Common myeloid progenitor, CD34-positive (primary cell): ENCODE measurements at places on chromosomes 11 and 22.

GRCh38 chr11:71212871-71213559, 39.4 kb downstream of the SHANK2 start:
- H3K4me3 ChIP-seq = no peak overlapping the region
- H3K27ac ChIP-seq = no peak overlapping the region
- no peaks in the 10 kb centered on the region for H3K4me1 ChIP-seq
- peaks cover 1% of the 10 kb centered on the region for H3K27me3 ChIP-seq
- H3K36me3 ChIP-seq = no peaks in the 10 kb centered on the region
- no peak for DNase-seq

- no peaks in the 10 kb centered on the region for H3K4me1 ChIP-seq
- DNase-seq = no peak
- peaks cover 2% of the 10 kb centered on the region for H3K27me3 ChIP-seq
- no peak overlapping the region for H3K4me3 ChIP-seq
- H3K27ac ChIP-seq = no peak overlapping the region
Measured at GRCh38 chr11:11611381-11611780, 10.4 kb downstream of the GALNT18 start.

- H3K27me3 ChIP-seq = no peaks in the 10 kb centered on the region
- no peak overlapping the region for H3K27ac ChIP-seq
- DNase-seq = no peak
- H3K4me1 ChIP-seq = no peaks in the 10 kb centered on the region
Measured at GRCh38 chr22:47593911-47594311, 831.5 kb downstream of the TBC1D22A start.

DNA sequence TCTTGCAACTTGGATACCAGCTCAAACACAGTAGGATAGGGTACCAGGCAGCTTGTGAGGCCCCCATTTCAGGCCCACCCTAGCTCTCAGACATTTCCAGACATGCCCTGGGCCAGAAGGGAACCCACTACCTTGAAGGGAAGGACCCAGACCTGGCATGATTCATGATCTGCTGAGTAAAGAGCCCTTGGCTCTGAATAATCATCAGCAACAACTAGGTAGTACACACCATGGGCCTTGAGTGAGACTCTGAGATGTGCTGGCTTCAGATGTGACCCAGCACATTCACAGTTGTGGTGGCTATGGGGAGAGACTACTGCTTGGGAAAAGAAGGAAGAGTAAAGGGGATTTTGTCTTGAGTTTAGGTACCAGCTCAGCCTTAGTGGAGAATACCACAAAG, 23.6 kb downstream of the JRKL start:
- no peaks in the 10 kb centered on the region for H3K36me3 ChIP-seq
- no peaks in the 10 kb centered on the region for H3K27me3 ChIP-seq
- no peak overlapping the region for H3K27ac ChIP-seq
- no peaks in the 10 kb centered on the region for H3K4me1 ChIP-seq

DNA sequence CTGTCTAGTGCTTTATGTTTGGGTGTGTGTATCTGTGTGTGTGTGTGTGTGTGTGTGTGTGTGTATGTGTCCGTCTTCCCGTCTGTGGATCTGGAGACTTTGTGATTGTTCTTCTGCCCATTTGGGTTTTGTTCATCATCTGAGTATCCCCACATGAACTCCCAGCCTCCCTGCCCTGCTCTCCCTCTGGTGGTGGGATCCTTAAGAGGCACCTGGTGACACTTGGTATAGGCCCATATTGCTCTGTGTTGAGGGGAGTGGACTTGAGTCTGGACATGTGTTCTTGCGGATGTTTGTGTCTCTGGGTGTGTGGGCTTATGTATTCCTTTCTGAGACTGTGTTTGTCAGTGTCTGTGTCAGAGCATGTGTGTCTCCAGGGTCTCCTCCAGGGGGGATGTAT, 15.3 kb downstream of the RCOR2 start:
- peaks cover 5% of the 10 kb centered on the region for H3K4me1 ChIP-seq
- peaks cover 91% of the 10 kb centered on the region for H3K36me3 ChIP-seq
- H3K27me3 ChIP-seq = no peaks in the 10 kb centered on the region
- no peak overlapping the region for H3K27ac ChIP-seq

GRCh38 chr11:34975482-34975881, 59.1 kb downstream of the PDHX start:
- no peak overlapping the region for H3K4me3 ChIP-seq
- H3K4me1 ChIP-seq = peaks cover 39% of the 10 kb centered on the region
- DNase-seq = no peak

- no peak overlapping the region for H3K27ac ChIP-seq
- H3K27me3 ChIP-seq = no peaks in the 10 kb centered on the region
- no peak overlapping the region for H3K4me3 ChIP-seq
- no peak for DNase-seq
- H3K36me3 ChIP-seq = no peaks in the 10 kb centered on the region
Measured at GRCh38 chr11:20327377-20327935, 36.1 kb upstream of the HTATIP2 start.

- no peak overlapping the region for H3K27ac ChIP-seq
- no peaks in the 10 kb centered on the region for H3K4me1 ChIP-seq
- no peak for DNase-seq
- H3K27me3 ChIP-seq = peaks cover 3% of the 10 kb centered on the region
- H3K36me3 ChIP-seq = no peaks in the 10 kb centered on the region
- no peak overlapping the region for H3K4me3 ChIP-seq
Measured at GRCh38 chr11:134819041-134819440, 407.0 kb upstream of the B3GAT1 start.

- DNase-seq = no peak
- H3K4me1 ChIP-seq = no peaks in the 10 kb centered on the region
- H3K27ac ChIP-seq = no peak overlapping the region
- no peaks in the 10 kb centered on the region for H3K36me3 ChIP-seq
Measured at GRCh38 chr11:26478710-26479109, 93.4 kb downstream of the MUC15 start.
